Stimulated activated CD4-positive, alpha-beta T cell treated with anti-CD3 and anti-CD28 coated beads, Interleukin-12 subunit alpha, Interleukin-12 subunit beta, amount 100 ng/mL, for 4 hours (primary cell): ENCODE measurements at places on chromosomes 2 and 18.

- no peak for DNase-seq
Observed at GRCh38 chr2:239893236-239893515, 132.0 kb downstream of the NDUFA10 start.

GRCh38 chr18:21330122-21330701 lies 88.2 kb downstream of the GREB1L start:
- DNase-seq = no peak

DNA sequence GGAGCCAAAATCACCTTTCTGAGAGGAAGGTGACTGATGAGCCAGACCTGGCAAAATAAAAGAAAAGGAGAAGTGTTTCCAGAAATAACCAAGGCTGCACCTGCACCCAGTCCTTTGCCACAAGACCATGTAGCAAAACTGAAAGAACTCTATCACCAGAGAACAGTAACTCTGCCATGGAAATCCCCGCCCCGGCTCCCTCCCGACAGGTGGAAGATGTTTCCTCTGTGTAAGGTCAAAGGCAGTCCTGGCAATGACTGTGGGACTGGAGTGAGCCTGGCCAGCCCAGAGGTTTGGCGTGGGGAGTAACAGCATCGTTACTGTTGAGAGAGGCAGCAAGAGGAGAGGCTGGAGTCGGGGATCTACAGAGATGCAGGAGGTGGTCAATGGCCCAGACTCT lies 42.3 kb downstream of the SPRED2 start:
- DNase-seq = peak; percentile 13

DNA sequence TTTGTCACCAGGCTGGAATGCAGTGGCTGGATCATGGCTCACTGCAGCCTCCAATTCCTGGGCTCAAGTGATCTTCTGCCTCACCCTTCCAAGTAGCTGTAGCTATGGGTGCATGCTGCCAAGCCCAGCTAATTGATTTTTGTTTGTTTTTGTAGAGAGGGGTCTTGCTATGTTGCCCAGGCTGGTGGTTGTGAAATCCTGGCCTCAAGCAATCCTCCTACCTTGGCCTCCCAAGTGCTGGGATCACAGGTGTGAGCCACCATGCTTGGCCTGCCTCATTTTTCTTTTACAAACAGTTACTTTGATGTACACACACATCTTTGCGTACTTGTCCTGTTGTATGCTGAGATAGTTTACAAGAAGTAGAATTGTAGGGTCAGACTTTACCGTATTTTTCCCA lies 13.1 kb upstream of the ANKRD12 start:
- DNase-seq = no peak

- no peak for DNase-seq
Observed at GRCh38 chr18:27685807-27686412, 491.0 kb downstream of the CDH2 start.

DNA sequence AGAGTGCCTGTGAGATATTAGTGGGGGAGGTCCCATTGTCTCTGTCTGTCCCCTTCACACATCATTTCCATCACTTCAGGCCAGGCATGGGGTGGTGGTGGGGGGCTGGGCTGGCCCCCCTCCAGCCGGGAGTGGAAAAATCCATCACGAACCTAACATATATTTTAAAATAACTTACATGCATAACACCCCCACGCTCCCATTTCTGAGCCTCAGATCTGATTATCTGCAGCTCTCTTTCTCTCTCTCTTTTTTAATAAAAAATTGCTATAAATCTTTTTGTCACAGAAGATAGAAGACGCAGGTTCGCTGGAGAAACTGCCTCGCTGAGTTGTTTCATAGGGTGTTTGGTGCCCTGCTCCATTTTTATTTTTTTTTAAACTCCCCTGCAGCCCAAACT lies 159.8 kb downstream of the CELF4 start:
- no peak for DNase-seq

- DNase-seq = no peak
Observed at GRCh38 chr2:47301277-47301618, 101.7 kb upstream of the MSH2 start.

GRCh38 chr2:65164426-65164891 lies 34.6 kb upstream of the RAB1A start:
- no peak for DNase-seq
